ENCODE measurements at places on chromosomes 5 and 9. TPM values are rescaled to one million over a fixed set of nuclear protein-coding genes. Genes with fewer than 3 reads are reported as not detected.

GRCh38 chr5:122141751-122142150 lies 12.4 kb downstream of the ZNF474 start:
- no peak for DNase-seq

- peak; percentile 73 for DNase-seq
These were observed at the start of gene PHF24 for GRCh38 chr9:34957492-34958410. Gene PHF24, plus strand, starts transcription at chr9:34958285. Its CDS starts 13,014 bp downstream, at chr9:34971299.

DNA sequence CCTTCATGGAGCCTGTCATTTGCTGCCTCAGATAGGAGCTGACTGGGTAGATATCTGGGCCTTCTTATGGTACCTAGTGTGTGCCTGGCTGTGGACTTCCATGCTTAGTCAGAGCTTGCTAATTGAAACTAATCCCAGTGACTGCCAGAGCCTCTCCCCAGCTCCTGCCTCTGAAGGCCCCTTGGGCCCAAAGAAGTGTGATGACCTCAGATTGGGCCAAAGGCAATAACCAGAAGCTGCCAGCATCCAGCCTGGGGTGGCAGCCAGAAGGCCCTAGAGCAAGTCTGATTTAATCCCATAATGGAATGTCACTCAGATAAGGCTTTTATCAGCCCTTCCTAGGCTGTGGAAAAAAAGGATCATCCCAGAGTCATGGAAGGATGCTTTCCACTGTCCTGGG lies 17.1 kb upstream of the CDC23 start:
- DNase-seq = peak; percentile 89

DNA sequence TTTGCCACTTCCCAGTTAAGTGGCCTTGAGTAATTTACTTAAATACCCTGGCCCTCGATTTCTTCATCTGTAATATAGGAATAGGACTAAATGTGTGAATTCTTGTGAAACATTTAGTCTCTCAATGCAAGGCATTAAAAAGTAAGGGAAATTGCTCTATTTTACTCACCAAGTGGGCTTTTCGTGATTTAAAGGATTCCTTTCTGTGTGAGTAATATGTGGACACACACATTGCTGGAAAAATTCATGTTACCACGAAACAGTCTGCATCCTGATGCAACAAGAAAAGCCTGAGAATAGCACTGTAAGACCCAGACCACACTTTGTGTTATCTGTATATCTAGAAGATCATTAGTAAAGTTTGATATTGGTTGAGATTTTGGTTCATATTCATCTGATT lies 1243.0 kb upstream of the CDH9 start:
- no peak for DNase-seq

- no peak for DNase-seq
These were observed 74.9 kb upstream of the VCAN start for GRCh38 chr5:83396662-83397061.

- DNase-seq = no peak
These were observed 21.3 kb downstream of the HTR4 start for GRCh38 chr5:148633067-148633377.

DNA sequence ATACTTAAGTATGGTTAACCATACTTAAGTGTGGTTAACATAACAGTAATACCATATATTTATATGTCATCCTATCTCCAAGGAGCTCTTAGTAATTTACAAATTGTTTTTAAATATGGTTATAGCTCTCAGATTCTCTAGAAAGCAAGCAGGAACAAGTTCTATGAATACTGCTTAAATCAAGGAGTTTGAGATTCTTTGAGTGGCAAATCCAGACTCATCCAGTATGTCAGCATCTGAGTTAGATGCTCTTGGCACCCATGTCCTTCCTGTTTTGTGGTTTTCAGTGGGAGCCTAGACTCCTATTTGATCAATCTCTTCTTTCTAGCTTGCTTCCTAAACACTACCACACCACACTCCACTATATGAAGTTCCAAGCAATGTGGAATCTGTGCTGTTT lies 114.7 kb upstream of the GDNF start:
- no peak for DNase-seq

DNA sequence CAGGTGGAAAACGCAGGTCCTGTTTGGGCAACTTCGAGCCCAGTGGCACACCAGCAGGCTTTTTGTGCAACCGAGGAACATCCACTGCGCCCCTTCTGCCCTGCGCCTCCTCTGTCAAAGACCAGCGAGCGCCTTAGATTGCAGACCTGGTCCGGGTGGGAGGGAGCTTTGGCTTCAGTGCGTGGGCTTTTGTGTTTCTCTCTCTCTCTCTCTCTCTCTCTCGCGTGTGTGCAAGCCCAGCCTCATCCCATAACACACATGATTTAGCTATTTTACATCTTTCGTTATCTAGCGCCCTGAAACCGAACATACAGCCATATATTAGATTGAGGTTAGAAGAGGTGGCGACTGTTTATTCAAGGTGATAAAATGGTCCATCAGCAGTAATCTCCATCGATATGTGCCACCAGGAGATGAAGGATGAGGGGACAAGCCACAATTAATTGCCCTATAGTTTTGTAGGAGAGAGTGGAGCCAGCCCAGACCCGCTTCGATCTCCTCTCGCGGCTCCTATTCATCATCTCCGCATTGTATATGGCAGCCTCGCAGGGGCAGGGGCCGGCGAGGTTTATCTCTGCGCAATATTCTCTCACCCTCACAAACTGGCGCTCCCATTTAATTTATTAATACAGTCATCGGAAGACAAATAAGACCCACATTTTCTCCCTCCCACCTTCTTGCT lies 5.3 kb downstream of the PRDM6 start:
- peak; percentile 51 for DNase-seq

GRCh38 chr9:114688379-114688778 lies 6.4 kb upstream of the TEX48 start:
- no peak for DNase-seq

- DNase-seq = peak; percentile 83
These were observed 56.5 kb downstream of the SIL1 start for GRCh38 chr5:139141446-139142204.

DNA sequence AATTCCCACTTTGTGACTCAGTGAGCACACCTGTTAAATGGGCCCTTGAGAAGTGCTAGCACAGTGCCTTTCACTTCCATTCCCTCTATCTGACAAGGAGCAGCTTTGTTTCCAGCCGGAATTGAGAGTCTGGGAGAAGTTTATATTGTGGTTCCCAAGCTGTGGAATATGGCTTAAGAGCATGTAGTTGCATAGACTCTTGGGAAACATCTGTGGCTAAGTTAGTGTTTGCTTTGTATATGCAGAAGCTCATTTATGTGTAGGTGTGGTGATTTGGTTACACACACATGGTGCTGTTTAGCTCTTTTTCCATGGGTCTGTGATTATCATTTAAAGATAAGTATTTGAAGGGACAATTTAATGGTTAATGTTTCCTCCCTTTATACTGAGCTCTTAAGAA lies 110.5 kb upstream of the HMHB1 start:
- DNase-seq = no peak

DNA sequence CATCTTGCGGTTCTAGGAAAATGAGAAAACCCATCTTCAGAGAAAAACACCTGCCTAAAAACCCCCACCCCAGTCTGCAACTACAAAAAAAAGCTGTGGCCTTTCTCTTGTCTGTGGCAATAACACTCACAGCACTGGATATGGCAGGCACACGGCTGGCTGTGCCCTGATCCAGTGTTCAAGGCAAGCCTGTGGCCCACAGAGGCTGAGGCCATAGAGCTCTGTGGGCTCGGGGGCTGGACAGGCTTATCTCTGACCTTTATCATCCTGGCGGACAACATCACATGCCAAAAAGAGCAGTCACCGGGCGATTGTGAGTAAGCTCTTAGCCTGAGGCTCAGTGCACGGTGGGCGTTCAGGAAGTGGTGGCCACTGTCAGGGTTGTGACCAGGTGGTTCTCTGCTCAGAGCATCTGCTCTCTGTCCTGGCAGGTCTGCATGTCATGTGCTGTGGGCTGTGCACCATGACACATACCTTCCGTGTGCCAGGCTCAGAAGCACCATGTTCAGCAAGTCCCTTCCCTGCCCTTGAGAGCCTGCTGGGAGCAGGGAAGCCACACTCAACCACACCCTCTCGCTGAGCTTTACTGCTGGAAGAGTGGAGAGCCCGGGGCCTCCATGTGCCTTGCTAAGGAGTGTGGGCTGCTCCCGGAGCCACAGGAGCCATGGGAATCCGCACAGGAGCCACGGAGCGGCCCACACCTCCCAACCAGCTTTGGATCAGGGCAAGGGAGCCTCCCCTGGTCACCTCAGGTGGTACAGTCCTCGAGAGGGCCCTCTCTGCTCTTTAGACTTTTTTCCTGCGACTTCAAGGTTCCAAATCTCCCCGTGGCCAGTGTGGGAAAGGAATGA lies 34.6 kb upstream of the WDR38 start:
- no peak for DNase-seq

- DNase-seq = no peak
These were observed 5.6 kb upstream of the STARD4 start for GRCh38 chr5:111517853-111518501.

DNA sequence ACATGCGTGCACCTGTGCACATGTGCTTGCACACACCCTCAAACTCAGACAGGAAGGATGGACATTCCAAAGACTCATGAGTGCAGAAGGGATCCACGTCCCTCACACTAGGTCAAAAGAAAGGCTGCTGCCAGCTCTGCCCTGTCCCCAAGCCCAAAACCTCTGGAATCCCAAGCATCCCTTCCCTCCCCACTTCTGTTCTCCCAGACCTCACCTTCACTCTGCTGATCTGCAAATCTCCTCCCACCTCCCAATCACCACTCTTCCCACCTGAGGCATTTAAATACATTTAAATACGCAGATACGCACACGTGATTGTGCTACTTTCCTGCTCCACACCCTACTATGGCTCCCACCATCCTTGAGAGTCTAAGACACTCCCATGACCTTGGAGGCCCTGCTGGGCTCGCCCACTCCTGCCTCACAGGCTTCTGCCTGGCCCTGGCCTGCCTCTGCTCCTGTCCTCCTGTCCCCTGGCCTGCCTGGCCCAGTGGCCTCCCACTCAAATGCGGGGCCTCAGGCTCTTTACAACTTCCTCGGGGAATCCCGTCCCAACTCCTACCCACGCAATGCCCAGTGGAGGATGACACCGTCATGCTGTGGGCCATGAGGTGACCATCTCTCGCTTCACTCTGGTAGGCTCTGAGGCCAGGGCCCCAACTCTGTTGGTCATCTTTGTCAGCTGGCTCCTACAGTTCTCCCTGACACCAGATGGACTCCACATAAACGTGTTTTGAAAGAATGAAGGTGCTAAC lies 478.4 kb upstream of the DAP start:
- DNase-seq = no peak

GRCh38 chr5:61866930-61867329 lies 439.1 kb upstream of the KIF2A start:
- no peak for DNase-seq

DNA sequence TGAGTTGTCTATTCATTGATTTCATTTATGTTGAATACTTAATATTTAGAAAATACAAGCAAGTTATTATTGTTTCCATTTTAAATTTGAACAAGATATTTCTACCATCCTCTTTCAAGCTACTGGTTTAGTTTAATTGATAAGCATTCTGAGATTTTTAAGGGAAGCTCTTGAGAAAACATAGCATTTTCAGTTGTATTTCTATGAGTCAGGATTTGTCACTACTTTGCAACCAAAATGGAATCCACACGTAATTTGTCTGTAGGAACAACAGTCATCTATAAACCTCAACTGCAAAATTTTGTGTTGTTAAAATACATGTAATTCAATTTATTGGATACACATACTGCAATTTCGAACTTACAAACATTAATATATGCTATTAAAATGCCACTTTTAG lies 74.0 kb downstream of the PRR16 start:
- no peak for DNase-seq

DNA sequence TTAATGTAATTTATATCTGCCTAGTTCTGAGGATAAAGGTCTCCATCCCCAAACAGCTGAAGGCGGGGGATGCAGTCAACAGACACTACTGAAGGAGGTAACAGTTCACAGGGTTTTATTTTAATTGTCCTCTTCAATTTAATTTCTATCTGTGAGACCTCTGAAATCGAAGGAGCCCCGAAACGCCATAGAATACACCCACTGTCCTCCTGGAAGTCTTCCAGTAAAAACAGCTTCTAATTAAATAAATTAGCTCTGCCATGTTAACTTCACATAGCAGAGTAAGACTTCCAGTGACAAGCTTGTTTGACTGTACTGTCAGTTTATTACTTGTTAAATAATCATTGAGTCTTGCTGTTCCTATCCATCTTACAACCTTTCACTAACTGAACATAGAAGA lies 193.5 kb downstream of the SEC61B start:
- no peak for DNase-seq

GRCh38 chr5:174678107-174678506 lies 46.3 kb upstream of the MSX2 start:
- no peak for DNase-seq

DNA sequence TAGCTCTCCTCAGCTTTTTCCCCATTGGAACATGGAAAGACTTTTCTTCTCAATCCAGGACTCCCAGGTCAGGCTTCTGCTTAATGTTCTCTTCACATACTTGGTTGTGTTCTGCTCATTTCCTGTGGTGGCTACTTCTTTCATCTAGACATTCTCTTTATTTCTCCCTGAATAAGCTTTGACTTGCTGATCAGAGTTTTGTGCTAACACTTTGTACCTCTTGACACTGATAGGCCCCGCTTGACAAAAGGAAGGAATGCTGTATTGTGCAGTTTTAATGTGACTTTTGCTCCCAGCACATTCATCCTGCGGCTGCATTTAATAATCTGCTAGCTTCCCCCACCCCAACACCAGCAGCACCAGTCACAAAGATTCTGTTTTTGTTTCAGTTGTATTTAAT lies 90.9 kb upstream of the MINAR2 start:
- no peak for DNase-seq

DNA sequence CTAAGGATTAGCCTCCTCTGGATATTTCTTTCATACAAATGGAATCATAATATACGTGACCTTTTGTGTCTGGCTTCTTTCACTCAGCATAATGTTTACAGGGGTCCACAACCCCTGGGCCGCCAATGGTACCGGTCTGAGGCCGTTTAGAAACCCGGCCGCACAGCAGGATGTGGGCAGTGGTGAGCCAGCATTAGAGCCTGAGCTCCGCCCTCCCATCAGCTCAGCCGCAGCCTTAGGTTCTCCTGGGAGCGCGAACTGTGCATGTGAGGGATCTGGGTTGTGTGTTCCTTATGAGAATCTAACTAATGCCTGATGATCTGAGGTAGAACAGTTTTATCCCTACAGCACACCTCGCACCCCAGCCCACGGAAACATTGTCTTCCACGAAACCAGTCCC lies 229.7 kb downstream of the ICE1 start:
- no peak for DNase-seq

GRCh38 chr5:132611965-132612364 lies 46.0 kb upstream of the IL13 start:
- DNase-seq = no peak

Gene ORM2
- not detected for total RNA-seq

Gene SLC36A3
- total RNA-seq = not detected

Gene AGXT2
- total RNA-seq = not detected

Gene NUTM2F
- total RNA-seq = not detected

Gene PPP6C
- total RNA-seq = 35.2 TPM

Gene CDKN2A
- total RNA-seq = 1.4 TPM

Gene IL31RA
- total RNA-seq = not detected

Gene REEP5
- total RNA-seq = 63.8 TPM

Gene IL9
- not detected for total RNA-seq

Gene KLF9
- 104 TPM for total RNA-seq

Gene GABRG2
- total RNA-seq = not detected

Gene HSPA5
- total RNA-seq = 160 TPM

Gene CNTNAP3
- total RNA-seq = 15.9 TPM
